Muscle of arm (tissue), 14 donors: ENCODE measurements at places on chromosomes 1 and 21. TPM values are rescaled to one million over a fixed set of nuclear protein-coding genes. Genes with fewer than 3 reads are reported as not detected.
A peak's percentile ranks its signal among the peaks of the same experiment; 100 is the strongest.

GRCh38 chr1:67684526-67685066 lies 405 bp upstream of the GADD45A start:
- no peak for DNase-seq

- DNase-seq, result no peak
Measured at GRCh38 chr1:214416417-214416816, 135.0 kb downstream of the PTPN14 start.

- no peak for DNase-seq
Measured at GRCh38 chr1:227883073-227883520, 64.6 kb downstream of the WNT9A start.

GRCh38 chr1:174875306-174875705 lies 124.4 kb upstream of the CACYBP start:
- DNase-seq, result no peak

DNA sequence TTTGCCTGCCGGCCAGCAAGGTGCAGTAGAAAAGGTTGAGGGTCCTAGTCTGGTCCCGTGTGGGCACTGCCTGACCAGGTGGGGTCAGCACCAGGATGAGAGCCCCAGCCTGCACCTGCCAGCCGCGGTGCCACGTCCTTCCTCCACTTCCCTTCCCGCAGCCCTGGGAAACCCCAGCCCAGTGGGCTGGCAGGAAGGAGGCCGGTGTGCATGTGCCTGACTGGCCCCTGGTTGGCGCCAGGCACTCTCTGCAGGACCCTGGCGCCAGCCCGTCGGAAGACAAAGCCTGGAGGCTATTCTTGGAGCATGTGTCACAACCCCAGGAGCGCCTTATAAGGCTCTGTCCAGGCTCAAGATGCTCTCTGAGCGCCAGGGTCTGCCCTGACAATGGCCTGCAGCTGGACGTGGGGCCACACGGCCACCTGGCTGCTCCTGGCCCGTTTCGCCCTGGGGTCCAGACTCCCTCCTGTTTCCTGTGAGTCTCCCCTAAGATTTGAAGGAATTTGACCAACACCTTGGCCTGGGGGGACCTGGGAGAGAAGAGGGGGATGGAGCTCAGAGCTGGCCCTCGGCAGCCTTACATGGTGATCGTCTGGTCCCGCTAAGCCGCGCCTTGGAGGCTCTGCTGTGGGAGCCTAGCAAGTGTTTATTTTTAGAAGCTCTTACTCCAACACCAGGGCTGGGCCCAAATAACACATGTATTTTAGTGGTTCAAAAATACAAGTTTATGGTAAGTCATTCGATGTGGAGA lies 31.9 kb upstream of the POFUT2 start:
- DNase-seq, result no peak

- DNase-seq, result no peak
Measured at GRCh38 chr1:68815632-68816031, 318.8 kb upstream of the DEPDC1 start.

GRCh38 chr1:2019571-2020309 lies 595 bp downstream of the GABRD start:
- DNase-seq, result peak; percentile 20

DNA sequence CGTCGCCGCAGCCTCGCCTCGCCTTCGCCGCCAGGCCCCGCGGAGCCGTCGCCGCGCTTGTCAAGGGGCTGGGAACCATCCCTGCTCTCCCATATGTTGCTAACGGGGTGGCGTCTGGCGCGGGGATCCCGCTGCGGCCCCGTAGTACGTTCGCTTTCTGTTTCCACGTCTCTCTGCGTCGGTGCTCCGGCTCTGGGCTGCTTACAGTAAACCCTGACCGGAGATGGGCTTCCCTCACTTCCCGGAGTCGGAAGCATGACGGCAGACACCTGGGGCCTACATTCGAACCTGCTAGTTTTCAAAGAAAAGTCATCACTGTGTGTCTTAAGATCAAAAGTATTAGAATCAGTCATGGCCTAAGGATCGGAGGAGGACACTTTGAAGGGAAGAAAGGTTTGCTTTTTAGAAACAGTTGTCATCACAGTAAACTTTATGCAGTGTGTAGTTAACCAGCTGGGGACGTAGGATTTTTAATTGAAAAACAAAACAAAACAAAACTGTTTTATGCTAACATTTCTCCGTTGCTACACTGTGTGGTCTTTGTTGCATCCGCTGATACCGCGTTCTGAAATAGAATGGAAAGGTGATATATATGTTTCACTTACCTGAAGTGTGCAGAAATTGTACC lies 69.0 kb downstream of the SLC35A3 start:
- peak; percentile 79 for DNase-seq

- no peak for DNase-seq
Measured at GRCh38 chr21:39422527-39423241, 22.9 kb downstream of the LCA5L start.

Gene CELA2A
- not detected for polyA plus RNA-seq

Gene VAV3
- not detected for polyA plus RNA-seq

Gene PI4KB
- polyA plus RNA-seq, result 44.1 TPM

Gene OR2L13
- not detected for polyA plus RNA-seq

Gene ADGRL2
- 68.4 TPM for polyA plus RNA-seq

Gene KRTAP7-1
- polyA plus RNA-seq, result not detected
